Chondrocyte (in vitro differentiated cells): ENCODE measurements at places on chromosomes 11 and 22. TPM values are rescaled to one million over a fixed set of nuclear protein-coding genes. Genes with fewer than 3 reads are reported as not detected.

DNA sequence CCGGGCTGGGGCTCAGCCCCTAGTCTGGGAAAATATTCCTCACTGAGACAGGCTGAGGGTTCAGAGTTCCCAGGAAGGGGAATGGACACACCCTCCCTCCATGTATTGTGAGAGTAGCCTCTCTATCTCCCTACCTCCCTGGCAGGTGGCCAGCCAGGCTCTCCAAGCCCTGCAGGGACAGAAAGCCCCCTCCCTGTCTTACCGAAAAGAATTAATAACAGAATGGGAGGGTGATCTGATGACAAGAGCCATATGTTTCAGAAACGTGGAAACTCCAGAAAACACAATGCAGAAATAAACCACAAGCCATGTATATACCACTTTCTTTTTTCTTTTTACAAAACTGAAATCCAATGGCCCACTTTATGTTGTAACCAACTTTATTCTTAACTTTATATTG, 140.0 kb downstream of the CHST1 start:
- H3K27me3 ChIP-seq: peaks cover 17% of the 10 kb centered on the region
- H3K27ac ChIP-seq: no peak overlapping the region
- H3K36me3 ChIP-seq: no peaks in the 10 kb centered on the region
- peaks cover 5% of the 10 kb centered on the region for H3K4me1 ChIP-seq

Gene RHOG
- 36.8 to 44.8 TPM (median 38.9 TPM) in 3 replicates for total RNA-seq

DNA sequence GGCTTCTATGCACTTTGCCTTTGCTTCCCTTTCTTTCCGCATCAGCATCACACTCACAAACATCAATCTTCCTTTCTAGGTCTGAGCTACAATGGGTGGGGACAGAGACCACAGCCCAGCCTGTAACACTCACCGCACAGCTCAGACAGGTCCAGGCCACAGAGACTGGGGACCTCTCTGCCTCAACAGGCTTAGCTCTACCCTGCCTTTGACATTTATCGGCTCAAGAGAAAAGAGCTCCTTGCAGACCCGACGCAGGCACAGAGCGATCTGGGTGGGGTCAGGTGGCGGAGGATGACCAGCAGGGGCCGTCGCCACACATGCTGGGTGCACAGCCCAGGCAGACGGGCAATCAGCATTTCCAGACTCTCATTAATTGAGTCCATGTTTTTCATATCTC, 837.3 kb downstream of the TBC1D22A start:
- no peaks in the 10 kb centered on the region for H3K36me3 ChIP-seq
- H3K4me3 ChIP-seq: no peak overlapping the region
- H3K27ac ChIP-seq: no peak overlapping the region
- H3K27me3 ChIP-seq: no peaks in the 10 kb centered on the region
- no peaks in the 10 kb centered on the region for H3K4me1 ChIP-seq
- peak; percentile 83 for DNase-seq

Gene C11orf16
- not detected in 3 replicates for total RNA-seq

- no peak overlapping the region for H3K4me3 ChIP-seq
- no peaks in the 10 kb centered on the region for H3K27me3 ChIP-seq
- no peak for DNase-seq
- H3K36me3 ChIP-seq: no peaks in the 10 kb centered on the region
These were observed 383.2 kb downstream of the METTL15 start for GRCh38 chr11:28491431-28491830.
